ENCODE measurements at places on chromosomes 1 and 21. TPM values are rescaled to one million over a fixed set of nuclear protein-coding genes. Genes with fewer than 3 reads are reported as not detected.

- no peaks in the 10 kb centered on the region for H3K36me3 ChIP-seq
- no peak for DNase-seq
- H3K4me1 ChIP-seq: no peaks in the 10 kb centered on the region
- no peak overlapping the region for H3K27ac ChIP-seq
These were observed 8.9 kb upstream of the PRDM16 start for GRCh38 chr1:3060127-3060526.

Gene MPL
- total RNA-seq: not detected

DNA sequence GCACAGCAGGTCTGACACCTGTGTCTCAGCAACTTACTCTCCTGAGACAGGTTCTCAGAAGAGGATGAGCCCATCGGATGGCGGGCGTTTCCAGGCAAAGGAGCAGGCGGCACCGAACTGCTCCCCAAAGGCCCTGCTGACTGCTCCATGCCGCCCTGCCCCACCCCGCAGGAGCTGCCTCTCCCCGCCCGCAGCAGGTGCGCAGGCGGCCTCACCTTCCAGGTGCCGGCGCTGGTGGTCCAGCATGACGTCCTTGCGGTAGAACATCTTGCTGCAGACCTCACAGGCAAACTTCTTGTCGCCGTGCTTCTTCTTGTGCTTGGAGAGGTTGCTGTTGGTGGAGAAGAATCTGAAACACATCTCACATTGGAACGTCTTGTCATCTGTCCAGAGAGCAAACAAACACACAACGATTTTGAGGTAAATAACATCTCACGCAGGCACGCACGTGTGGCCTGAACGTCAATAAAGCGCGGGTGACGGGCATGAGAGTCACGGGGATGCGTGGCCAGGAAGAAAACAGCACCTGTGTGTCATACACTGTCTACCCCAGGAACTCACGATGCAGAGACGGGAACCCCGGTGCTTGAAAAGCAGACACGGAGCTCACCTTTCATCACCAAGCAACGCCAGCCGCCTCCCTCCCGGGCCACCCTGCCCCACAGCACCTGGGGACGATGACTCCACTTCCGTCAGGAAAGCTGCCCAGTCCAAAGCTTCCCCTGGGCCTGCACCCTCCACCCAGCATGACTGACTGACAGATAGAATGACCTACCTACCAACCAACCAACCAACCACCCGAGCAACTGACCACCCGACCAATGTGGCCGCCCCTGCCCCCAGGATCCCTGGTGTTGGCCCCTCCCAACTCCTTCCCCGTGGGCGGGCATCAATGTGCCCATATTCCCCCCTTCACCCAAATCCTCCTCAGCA, 50.9 kb downstream of the PRDM15 start:
- H3K36me3 ChIP-seq: no peaks in the 10 kb centered on the region
- no peak overlapping the region for H3K27ac ChIP-seq
- peak; percentile 21 for DNase-seq

- DNase-seq: no peak
- H3K27ac ChIP-seq: no peak overlapping the region
- H3K27me3 ChIP-seq: no peaks in the 10 kb centered on the region
- no peaks in the 10 kb centered on the region for H3K4me1 ChIP-seq
These were observed 200.4 kb upstream of the FGGY start for GRCh38 chr1:59096501-59096900.

GRCh38 chr1:94501935-94502334, 39.6 kb downstream of the F3 start:
- no peak overlapping the region for H3K27ac ChIP-seq
- no peak for DNase-seq
- no peaks in the 10 kb centered on the region for H3K4me1 ChIP-seq
- peaks cover 47% of the 10 kb centered on the region for H3K36me3 ChIP-seq

Gene DMBX1
- not detected for total RNA-seq

GRCh38 chr1:230828421-230828820, 39.9 kb downstream of the C1orf198 start:
- no peaks in the 10 kb centered on the region for H3K4me1 ChIP-seq
- no peak overlapping the region for H3K4me3 ChIP-seq
- H3K27ac ChIP-seq: no peak overlapping the region
- DNase-seq: no peak
- peaks cover 2% of the 10 kb centered on the region for H3K27me3 ChIP-seq

DNA sequence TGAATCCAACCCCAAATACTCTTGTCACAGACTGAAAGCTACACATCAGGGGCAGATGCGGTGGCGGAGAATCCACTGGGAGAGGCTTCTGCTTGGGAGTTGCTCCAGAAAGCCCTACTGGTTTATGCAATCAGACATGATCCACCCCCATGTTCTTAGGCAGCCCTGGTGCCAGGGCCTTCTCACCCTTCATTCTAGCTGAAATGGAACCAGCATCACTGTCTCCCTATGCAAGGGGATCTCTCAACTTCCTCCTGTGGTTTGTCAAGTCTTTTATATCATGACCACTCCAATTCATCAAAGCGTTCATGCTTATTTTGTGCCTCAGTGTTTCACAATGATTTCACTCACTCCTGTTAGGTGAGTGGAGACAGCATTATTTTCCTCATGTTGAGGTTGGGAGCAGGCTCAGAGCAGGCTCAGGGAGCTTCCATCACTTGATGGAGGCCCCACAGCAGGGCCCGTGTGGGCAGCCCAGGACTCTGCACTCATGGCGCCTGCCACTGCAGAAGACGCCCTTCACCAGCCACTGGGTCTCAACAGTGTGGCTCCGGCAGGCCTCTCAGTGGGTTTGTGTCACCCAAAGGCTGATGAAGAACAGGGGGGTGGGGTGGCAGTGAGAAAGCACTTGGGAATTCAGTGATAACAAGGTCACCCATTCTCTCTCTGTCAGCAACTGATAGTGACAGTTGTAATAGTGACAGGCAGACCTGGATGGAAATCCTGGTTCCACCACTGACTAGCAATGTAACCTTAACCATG, 67.1 kb downstream of the CD58 start:
- no peaks in the 10 kb centered on the region for H3K27me3 ChIP-seq
- peaks cover 57% of the 10 kb centered on the region for H3K4me1 ChIP-seq
- no peaks in the 10 kb centered on the region for H3K36me3 ChIP-seq
- peak; percentile 58 for DNase-seq
- H3K4me3 ChIP-seq: peak overlapping the region; percentile 28

Gene OR2T33
- total RNA-seq: not detected
